ENCODE measurements at places on chromosomes 5 and 9.
A peak's percentile ranks its signal among the peaks of the same experiment; 100 is the strongest.

GRCh38 chr5:114308017-114308416, 53.9 kb upstream of the KCNN2 start:
- no peak for DNase-seq

- DNase-seq = no peak
Observed at GRCh38 chr5:177035976-177036375, 13.5 kb downstream of the ZNF346 start.

DNA sequence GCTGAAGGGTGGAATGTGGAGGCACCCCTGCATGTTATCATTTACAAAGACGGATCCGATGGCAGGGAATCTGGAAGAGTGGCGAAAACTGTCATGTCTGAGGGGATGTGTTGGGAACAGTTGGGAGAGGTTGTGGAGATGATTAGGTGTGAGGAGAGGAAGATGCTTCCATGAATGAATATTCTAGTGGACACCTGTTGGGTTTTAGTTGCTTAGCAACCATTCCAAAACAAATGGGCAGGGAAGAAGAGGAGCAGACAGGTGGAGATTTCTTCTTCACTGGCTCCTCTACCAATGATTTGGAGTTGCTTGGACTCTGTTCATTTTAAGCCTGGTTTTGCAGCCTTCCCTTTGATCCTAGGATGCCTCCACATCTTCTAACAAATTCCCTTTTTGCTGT, 465.3 kb upstream of the CLINT1 start:
- no peak for DNase-seq

- peak; percentile 55 for DNase-seq
Observed at GRCh38 chr5:148805326-148806290, 20.8 kb upstream of the ADRB2 start.

DNA sequence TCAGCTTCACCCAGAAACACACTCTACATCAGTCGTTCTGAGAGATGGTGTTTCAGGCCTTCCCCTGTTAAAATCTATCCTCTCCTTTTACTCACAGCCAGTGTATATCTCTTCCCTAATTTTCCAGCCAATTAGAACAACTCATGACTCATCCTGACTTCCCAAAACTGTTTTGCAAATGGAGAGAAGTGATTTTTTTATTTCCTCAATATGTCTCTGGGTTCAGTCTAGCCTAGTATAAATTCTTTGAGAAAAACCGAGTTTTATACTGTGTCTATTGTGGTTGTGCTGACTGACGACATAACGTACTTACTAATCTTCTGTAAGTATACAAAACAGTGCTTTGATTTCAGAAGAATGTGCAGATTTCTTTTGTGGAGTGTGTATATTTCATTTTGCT, 28.4 kb upstream of the CAST start:
- no peak for DNase-seq

DNA sequence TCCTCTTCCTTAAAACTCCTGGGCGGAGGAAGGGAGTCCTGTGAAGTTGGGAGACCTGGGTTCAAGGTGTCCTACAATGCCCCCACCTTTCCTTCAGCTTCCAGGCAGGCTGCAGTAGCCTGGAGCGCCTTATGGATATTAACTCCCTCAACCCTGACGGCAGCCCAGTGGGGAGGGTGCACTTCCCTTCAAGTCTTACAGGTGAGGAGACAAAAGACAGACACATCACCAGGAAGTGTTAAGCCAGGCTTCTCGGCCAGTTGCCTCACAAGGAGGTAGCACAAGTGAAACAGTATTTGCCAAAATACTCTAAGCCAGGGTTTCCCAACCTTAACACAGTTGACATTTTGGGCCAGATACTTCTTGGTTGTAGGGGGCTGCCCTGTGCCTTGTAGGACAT, 4.2 kb downstream of the TRIM7 start:
- no peak for DNase-seq

DNA sequence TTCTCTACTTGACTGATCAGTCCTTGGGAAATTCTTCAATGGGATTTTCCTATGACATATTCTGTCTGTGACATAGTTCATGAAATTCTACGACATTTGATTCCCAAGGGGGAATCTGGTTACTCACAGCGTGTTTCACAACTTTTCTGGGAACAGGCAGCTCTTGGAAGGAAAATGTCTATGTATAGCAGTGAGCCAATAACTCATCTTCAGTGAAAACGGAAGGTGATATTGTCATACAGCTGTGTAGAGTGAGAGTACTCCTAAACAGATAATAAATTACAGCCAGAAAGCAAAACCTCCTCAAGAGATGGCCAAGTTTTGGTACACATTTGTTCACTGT, 91.4 kb downstream of the C9orf152 start:
- DNase-seq = no peak

DNA sequence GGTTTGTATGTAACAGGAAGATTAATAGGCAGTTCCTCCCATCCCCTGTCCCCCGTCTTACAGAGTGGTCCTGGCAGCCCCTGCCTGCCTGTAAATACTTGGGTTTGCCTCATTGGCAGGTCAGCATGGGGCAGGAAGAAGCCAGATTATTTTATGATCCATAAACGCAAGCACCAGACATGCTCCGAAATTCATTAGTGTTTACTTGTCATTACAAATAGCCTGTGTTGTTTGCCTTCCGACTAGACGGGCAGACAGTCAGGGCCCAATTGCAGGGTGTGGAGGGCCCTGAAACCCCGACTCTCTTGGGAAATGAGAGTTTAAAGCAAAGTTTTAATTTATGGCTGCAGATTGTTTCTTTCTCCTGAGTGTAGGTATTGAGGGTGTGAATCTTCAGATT, 97.2 kb downstream of the RALGPS1 start:
- no peak for DNase-seq

GRCh38 chr9:38622951-38623350, 2.6 kb upstream of the ANKRD18A start:
- no peak for DNase-seq

DNA sequence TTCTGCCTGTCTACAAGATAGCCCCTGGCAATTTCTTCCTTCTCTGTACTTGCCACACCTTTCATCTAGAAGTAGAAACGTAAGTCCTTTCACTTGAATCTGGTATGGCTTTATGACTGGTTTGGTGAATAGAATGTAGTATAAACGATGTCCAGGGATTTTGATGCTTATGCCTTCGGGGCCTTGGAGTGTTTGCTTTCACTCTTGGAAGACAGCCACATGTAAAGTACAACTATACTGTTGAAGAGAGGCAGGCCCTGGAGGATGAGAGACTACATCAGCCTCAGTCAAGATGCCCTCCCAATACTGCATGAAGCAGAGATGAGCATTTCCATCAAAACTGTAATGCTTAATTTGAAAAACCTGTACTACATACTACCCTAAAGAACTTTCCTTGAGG, 553.8 kb upstream of the C9orf72 start:
- DNase-seq = no peak

GRCh38 chr5:142216931-142217330, 107.9 kb downstream of the SPRY4 start:
- DNase-seq = no peak

DNA sequence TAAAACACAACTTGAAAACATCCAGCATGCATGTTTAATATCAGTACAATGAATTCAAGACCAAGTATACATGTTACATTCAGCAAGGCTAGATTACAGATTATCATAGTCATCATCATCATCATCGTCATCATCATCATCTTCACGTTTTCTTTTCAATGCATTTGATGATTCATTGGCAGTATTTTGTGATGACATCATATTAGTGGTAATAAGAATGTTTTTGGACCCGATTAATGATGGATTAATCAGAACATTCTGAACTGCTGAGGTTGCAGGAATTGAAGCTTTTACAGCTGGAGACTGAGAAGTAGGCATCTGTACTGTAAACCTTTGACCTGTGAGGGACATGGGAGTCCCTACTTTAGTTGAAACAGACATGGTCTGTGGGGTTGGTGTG, 4.5 kb downstream of the AK6 start:
- no peak for DNase-seq

GRCh38 chr5:113218200-113218599, 216.6 kb downstream of the TSSK1B start:
- no peak for DNase-seq

DNA sequence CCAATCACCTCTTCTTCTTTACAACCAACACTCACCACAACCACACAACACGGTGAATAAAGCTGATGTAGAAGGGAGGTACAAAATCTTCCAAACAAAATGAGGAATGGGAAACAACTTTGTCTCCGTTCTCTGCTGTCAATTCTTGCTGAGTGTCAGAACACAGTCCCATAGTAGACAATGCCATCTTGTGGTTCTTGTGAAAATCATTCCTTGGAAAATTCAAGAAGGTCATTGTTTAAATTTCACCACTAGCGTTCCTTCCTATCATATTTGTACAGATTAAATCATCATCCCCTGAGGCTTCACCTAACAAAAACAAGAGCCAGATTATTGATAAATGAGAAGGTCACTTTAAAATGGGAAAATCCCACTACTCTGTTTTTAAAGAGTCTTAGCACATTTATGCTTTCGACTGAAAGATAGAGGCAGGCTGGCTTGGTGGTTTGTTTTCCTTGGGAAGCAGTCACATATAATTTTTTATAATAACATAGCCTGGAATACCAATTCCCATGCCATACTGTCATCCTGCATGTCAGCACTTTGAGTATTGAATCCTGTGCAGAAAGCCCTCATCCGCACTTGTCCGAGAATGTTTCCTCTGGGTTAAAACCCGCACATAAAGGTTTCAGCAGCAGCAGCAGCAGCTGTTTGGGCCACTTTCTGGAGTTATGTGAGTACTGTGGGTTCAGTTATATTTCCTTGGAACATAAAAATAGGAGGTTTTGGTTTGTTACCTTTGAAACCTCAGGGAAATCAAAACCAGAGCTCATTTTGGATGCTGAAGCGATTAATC, 395.0 kb upstream of the SMARCA2 start:
- no peak for DNase-seq

GRCh38 chr9:91273853-91274552, 87.7 kb downstream of the AUH start:
- no peak for DNase-seq

- DNase-seq = no peak
Observed at GRCh38 chr9:18698992-18699391, 225.0 kb downstream of the ADAMTSL1 start.

DNA sequence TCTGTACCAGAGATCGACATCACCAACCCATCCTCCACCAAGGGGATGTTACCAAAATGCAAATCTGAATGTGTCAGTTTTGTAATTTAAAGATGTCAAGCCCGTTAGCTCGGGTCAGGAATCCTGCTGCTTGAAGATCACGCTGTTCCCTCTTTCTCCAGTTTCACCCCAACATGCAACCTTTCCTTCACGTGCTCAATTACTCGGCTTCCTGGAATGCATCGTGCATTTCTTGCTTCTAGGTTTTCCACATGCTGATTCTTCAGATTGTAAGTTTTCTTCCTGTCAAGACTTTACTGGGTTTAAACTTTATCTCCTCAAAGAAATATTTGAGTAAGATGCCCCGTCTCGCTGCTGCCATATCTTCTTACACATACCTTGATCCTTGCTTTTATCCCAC, 209.5 kb upstream of the SNX2 start:
- no peak for DNase-seq

- DNase-seq = no peak
Observed at GRCh38 chr5:157283434-157283833, 17.5 kb downstream of the CYFIP2 start.

- DNase-seq = no peak
Observed at GRCh38 chr5:14442536-14442935, 139.1 kb upstream of the OTULINL start.

DNA sequence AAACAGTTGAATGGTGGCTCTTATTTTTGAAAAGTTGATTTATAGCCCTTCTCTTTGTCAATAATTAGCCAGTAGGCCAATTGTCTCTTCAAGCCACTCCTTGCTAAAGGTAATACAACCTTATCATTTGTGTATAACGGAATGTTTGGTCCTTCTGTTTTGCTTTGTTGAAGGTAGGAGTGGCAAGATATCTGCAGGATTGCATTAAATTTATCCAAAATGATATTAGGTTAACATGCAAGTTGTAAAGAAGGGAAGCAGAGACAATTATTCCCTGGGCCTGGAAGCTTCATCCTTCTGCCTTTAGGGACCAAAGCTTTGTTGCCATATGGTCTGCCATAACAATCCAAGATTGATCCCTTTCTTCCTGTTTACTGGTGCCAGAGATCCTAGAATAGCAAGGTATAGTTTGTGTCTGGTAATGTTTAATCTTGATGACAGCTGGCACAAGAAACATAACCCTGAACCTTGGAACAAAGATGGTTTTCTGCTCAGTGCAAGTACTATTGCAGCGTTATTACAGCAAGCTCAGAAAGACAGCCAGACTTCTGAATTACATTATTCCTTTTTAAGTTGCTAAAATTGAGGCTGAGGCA, 15.5 kb upstream of the FSD1L start:
- DNase-seq = no peak

- no peak for DNase-seq
Observed at GRCh38 chr5:132376694-132377641, 7.5 kb downstream of the SLC22A5 start.

GRCh38 chr5:112532654-112533360, 113.7 kb upstream of the EPB41L4A start:
- DNase-seq = no peak

GRCh38 chr9:134617836-134618162, 23.8 kb upstream of the COL5A1 start:
- no peak for DNase-seq

GRCh38 chr9:77276799-77277198, 99.5 kb downstream of the VPS13A start:
- no peak for DNase-seq

DNA sequence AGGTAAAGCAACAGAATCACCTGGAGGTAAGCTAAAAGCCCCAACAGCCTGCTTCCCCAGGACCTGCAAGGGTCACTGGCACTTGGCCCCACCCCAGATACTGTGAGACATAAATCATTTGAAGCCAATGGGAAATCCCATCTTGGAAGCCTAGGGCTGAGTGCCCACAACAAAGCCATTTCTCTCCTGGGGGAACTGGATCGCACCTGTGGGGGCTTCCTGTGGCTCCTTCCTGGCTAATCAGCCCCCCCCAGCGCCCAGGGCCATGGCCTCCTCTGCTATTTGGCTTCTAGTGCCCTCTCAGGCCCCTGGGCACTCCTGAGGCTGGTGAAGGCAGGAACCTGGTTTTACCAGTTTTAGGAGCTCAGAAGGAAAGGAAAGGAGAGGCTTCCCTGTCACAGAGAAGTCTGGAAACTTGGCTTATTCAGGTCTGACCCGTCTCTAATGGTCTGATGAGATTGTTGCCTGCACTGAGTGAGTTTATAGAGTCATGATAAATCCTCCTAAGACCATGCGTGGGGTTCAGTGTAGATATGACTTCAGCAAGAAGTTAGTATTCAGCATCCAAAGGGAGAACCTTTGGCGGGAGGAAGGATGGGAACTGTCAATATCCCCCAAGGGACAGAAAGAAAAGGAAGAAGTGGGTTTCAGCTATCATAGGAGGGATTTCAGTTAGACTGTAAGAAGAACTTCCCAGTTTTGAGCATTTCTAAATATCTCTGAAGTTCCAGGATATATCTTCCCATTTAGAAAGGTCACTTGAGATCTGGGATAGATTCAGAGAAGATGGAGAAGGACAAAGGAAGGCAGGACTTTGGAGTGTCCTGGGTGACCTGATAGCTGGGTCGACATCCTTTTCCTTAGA, 1.2 kb downstream of the KCNMB1 start:
- no peak for DNase-seq

Data from stimulated activated CD4-positive, alpha-beta T cell treated with anti-CD3 and anti-CD28 coated beads, Interleukin-15, amount 100 ng/mL, for 24 hours (primary cell).